ENCODE measurements at places on chromosomes 13 and 19. TPM values are rescaled to one million over a fixed set of nuclear protein-coding genes. Genes with fewer than 3 reads are reported as not detected.

DNA sequence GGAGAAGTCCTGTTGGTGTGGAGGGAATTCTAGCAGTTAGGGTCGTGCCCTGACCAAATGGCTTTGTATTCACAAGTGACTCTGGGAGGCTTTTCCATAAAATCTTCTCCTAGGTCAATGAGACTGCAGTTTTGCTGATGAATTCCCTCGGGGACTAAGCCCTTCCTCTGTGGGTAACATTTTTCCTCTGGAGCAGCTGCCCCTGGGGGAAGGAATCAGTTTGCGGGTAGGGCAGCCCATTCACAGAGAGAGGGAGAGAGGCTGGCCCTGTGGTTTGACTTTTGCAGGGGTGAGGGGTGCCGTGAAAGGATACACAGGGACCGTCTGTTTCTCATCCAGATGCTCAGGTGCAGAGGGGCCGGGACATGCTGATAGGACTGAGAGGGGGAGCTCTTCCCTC is 67.3 kb downstream of the ERICH6B start:
- DNase-seq, result no peak
- H3K4me3 ChIP-seq, result no peak overlapping the region
- no peaks in the 10 kb centered on the region for H3K36me3 ChIP-seq
- no peak overlapping the region for H3K27ac ChIP-seq
- no peaks in the 10 kb centered on the region for H3K27me3 ChIP-seq
- H3K4me1 ChIP-seq, result no peaks in the 10 kb centered on the region

- H3K4me3 ChIP-seq, result no peak overlapping the region
- DNase-seq, result no peak
- H3K27me3 ChIP-seq, result no peaks in the 10 kb centered on the region
- no peak overlapping the region for H3K27ac ChIP-seq
- peaks cover 8% of the 10 kb centered on the region for H3K4me1 ChIP-seq
- H3K36me3 ChIP-seq, result peaks cover 32% of the 10 kb centered on the region
These were observed 50.8 kb downstream of the USP12 start for GRCh38 chr13:27120811-27121210.

- no peak overlapping the region for H3K27ac ChIP-seq
- H3K27me3 ChIP-seq, result no peaks in the 10 kb centered on the region
- no peak overlapping the region for H3K4me3 ChIP-seq
- H3K36me3 ChIP-seq, result peaks cover 23% of the 10 kb centered on the region
- no peak for DNase-seq
These were observed 58.5 kb upstream of the ZDHHC20 start for GRCh38 chr13:21517576-21517975.

C3 gene
- total RNA-seq, result 1.5 TPM

LRRC4B gene
- 1.0 TPM for total RNA-seq

ZNF534 gene
- total RNA-seq, result 0.22 TPM

PINLYP gene
- 7.7 TPM for total RNA-seq

Measured in progenitor cell of endocrine pancreas (in vitro differentiated cells).